ENCODE measurements at places on chromosomes 4 and X.

- no peak for DNase-seq
Observed at GRCh38 chr4:152159773-152160172, 376.1 kb downstream of the FBXW7 start.

- DNase-seq: no peak
Observed at GRCh38 chrX:85865324-85865723, 182.0 kb downstream of the CHM start.

DNA sequence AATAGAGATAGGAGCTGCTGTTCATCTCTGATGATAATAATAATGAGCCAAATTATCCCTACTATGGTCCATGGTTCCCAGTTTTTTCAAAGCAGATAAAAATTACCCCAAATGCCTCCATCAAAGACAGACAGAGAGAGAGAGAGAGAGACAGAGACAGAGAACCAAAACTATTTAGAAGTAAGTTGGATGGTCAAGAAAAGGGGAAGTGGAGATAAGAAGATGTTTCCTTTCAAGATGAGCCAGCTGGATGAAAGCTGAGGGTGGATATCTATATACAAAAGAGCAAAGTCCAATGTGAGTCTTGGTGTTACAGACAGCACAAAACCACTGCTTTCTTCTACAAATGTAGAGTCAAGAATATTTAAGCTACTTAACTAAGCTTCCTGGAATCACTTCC lies 173.9 kb downstream of the GRIA3 start:
- DNase-seq: no peak

DNA sequence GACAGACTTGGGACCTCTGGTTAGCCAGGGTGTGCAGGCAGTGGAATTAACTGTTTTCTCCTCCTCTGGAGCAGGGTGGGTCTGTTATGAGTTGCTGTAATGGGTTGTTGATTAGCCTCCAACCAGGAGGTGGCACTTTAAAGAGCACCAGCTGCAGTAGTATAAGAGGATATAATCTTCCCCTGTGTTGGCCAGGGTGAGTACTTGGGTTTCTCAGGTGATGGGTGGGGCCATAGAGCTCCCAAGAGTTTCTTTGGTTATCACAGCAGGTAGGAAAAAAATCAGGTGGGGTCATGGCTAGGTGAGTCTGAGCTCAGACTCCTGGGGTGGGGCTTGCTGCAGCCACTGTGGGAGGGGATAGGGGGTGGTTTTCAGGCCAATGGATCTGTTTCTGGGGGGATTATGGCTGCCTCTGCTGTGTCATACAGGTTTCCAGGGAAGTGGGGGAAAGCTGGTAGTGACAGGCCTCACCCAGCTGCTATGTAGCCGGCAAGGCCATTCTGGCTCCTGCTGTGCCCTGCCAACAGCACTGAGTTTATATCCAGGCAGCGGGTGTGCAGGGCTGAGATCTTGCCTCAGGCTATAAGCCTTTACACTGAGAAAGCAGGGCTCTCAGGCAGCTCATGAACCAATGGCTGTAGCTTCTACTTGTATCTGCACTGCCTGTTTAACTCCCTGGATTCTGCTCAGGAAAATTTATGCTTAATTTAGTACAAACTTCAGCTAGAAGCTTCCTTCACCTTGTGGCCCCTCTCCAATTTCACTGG lies 70.1 kb downstream of the CCNG2 start:
- no peak for DNase-seq

GRCh38 chr4:2484993-2485392 lies 16.1 kb downstream of the RNF4 start:
- peak; percentile 73 for DNase-seq

- DNase-seq: no peak
Observed at GRCh38 chrX:123905332-123905731, 45.5 kb downstream of the XIAP start.

DNA sequence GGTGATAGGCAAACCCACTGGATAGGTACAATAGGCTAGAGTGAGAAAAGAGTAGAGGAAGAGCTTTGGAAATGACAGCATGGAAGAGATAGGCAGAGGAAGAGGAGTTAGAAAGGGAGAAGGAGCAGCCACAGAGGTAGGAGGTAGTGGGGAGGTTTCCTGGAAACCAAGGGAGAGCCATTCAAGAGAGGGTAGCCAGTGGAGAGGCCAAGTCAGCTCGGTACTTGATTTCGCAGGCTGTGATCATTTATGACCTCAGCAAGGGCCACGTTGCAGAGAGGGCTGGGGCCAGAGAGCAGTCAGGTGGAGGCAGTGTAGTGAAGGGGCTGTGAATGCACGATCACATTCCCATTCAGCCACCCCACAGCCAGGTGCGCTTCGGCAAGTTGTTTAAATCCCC lies 76.0 kb downstream of the TMEM131L start:
- DNase-seq: no peak

DNA sequence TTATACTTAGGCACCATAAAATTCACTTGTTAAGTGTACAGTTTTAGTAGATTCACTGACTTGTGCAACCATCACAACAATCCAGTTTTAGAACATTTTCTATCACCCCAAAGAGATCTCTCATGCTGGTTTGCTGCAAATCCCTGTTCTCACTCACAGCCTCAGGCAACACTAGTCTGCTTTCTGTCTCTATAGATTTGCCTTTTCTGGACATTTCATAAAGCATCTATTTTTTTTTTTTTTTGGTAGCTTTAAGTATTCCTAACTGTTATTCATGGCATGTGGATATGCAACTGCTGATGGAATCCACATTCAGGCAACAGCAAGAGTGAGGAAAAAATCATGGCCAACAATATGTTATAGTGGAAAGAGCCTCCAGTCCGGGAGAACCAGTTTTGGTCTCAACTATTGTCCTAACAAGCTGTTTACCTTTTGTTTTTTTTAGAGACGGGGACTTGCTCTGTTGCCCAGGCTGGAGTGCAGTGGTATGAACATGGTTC lies 27.0 kb upstream of the TMEM150C start:
- DNase-seq: no peak

GRCh38 chr4:151417164-151417571 lies 8.2 kb downstream of the FHIP1A start:
- no peak for DNase-seq

GRCh38 chr4:94957030-94957429 lies 199.3 kb downstream of the BMPR1B start:
- DNase-seq: no peak

- no peak for DNase-seq
Observed at GRCh38 chr4:122901247-122902010, 21.0 kb downstream of the NUDT6 start.

DNA sequence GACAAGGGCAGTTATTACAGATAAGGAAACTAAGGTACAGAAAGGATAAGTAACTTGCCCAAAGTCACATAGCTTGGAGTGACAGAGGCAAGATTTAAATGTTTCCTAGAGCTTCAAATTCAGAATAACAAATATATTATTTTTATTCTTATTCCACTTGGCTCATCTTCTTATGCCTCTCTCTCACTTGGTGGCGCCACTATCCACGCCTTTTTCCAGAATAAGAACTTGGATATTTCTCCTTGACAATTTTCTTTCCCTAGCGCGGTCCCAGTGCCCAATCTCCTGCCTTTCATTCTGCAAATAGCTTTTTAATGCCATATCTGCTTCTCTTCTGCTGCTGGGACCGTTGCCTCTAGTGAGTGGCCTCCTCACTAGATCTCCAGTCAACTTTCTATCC lies 78.5 kb downstream of the MSN start:
- DNase-seq: no peak

- no peak for DNase-seq
Observed at GRCh38 chr4:181830404-181831035, 412.7 kb upstream of the TENM3 start.

DNA sequence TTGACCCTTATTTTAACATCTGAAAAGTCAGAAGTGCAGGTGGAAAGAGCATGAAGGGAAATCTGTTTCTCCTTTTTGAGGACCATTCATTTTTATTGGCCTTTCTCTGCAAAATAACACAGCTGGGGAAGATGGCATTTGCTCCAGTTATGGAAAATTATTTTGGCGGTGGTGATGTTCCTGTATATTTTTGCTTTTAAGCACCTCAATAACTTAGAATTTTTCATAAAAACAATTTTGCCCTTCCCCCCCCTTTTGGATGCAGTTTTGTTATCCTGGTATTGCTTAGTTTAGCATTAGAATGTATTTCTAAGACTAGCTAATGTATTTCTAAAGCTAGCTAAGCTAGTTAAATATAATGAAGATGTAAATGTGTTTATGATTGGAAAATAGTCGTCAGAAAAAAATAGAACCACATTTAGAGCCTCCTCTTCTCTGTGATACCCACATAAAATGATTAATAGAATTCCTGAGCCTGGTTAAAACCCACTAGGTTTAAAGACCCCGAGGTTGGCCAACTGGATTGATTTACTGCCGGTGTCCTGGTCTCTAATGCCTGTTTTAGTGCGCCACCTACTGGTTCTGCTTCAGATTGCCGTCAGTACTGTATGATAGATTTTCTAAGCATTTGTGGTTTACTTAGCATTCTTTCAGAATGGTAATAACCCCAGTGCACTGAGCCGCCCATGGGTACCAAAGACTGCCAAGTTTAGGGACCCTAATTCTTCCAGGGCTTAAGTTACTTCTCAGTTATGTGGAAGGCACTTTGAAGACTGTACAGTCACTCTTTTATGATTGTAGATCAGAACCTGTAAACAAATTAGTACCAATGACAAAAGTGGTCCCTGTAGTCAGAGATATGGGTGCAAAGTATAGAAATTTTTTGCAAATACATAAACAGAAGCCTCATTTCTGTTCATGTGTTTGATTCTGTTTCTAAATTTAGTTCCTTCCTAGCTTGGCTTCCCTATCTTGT lies 11.4 kb downstream of the KLF3 start:
- DNase-seq: peak; percentile 71

DNA sequence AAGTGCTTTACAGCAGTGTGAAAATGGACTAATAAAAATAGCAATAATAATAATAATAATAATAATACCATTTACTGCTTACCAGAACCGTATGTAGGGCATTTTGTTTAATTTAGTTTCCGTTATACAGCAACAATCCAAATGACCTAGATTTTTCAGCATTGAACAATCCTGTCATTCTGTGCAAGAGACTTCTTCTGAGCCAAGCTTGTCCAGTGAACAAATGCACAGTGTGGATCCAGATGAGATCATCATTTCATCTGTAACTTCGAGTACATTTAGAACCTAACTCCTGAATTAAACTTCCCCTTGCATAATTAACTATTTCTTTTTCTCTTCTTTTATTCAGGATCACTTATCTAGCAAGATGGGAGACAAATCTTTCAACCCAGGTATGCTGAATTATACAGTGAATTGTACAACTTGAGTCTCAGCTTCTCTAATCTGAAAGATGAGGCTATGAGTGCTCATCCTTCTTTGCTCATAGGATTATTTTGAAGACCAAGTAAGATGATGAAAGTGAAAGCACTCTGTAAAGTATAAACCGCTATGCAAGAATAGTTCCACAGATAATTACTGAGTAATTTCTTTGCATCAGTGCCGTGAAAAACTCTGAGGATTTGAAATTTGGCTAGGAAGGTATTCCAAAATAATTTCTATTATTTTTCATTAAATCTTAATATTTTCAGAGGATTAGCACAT lies 6.6 kb downstream of the CLNK start:
- DNase-seq: no peak

- no peak for DNase-seq
Observed at GRCh38 chrX:155966876-155967275, 30.6 kb upstream of the IL9R start.

DNA sequence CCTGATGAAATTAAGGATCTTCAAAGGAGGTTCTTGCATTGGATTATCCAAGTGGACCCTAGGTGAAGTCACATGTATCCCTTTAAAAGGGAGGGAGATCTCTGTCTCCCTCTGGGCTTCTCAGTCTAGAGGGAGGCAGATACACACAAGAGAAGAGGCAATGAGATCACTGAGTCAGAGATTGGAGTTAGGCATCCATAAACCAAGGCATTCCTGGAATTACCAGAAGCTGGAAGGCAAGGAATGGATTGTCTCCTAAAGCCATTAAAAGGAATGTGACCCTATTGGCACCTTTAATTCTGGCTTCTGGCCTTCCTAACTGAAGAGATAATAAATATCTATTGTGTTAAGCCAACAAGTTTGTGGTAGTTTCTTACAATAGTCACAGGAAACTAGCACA lies 383.2 kb downstream of the PACRGL start:
- DNase-seq: no peak

DNA sequence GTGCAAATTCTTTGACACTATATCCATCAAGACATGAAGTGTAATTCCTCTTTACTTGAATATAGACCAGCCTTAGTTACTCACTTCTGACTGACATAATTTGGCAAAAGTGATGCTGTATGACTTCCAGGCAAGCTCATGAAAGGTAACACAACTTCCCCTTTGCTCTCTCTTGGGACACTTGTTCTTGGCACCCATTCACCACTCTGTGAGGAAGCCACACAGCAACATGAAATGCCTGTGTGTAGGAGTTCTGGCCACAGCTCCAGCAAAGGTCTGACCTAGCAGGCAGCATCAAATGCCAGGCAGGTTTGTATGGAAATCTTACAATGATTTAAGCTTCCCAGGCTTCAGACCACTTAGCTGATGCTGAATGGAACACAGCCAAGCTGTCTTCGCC lies 280.3 kb downstream of the PDHA2 start:
- DNase-seq: no peak

DNA sequence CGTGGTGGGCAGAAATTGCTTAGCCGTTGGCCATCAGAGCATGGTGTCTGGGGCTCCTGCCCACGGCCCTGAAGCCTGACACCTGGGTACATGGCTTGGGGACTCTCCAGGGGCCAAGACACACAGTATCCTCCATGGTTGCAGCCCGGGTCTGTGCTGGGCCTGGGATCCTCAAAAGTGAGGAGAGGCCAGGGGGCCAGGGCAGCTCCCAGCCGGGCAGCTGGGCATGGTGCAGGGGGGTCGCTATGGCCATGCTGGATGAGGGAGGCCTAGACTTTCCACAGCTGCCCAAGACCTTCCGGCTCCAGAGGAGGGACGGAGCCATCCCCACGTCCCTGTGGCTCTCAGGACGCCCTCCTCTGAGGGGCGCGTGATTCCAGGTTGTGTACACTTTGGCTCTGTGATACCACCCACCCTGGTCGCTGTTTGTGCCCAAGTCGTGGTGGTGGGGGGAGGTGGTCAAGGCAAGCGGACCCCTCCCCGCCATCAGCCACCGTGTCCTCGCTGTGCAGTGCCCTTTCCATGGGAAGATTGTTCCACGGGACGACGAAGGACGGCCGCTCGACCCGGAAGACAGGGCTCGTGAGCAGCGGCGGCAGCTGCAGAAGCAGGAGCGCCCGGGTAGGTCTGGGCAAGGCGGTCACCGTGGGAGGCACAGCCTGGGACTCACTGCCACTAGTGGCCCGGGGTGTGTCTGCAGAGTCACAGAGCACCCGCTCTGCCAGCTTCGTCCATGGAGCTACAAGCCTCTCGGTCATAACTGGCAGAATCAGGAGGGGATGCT lies 25.7 kb downstream of the NKX1-1 start:
- no peak for DNase-seq

- DNase-seq: no peak
Observed at GRCh38 chr4:116952530-116953136, 132.7 kb downstream of the TRAM1L1 start.
